Stimulated activated naive CD4-positive, alpha-beta T cell treated with Interleukin-2 at 50 U/mL for 16 hours (primary cell): ENCODE measurements at places on chromosomes 6 and 20.

DNA sequence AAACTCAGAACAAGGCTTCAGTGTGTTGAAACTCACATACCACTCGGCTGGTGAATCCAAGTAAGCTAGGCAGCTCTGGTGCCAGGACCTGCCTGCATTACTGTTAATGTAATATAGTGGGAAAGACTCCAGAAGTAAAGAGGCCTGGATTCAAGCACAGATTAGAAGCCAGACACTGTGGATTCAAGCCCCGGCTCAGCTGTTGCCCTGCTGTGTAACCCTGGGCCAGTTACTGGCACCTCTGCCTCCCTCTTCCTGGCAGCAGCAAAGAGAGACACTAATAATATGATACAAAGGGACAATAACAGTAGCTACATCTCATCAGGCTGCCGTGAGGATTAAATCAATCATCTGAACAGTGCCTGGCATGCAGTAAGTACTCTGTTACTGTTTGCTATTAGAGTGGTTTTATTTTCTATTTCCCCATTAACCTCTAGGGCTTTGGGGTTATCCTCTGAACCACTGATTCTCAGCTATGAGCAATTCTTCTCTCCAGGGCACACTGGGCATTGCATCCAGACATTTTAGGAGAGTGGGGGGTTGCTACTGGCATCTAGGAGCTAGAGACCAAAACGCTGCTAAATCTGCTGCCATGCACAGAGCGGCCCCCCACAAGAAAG is 92.9 kb downstream of the ZMYND8 start:
- no peak for DNase-seq

DNA sequence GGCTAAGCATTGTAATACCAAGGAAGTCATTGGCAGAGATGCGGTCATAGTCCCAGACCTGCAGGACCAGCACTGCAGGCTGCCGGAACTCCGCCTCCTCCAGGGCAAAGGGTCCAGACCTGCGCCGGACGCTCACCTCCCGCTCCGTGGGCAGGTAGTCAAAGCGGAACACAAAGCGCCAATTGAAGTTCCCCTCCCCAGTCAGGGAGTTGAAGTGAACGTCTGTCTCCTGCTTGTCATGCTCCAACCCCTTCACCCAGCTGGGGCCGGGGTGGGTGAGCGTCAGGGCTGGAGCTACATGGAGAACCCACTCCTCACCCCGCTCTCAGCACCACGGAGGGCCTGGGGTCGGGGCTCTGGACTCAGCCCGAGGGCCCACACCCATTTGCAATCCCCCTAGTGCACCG is 18.2 kb downstream of the ERGIC3 start:
- DNase-seq = no peak

DNA sequence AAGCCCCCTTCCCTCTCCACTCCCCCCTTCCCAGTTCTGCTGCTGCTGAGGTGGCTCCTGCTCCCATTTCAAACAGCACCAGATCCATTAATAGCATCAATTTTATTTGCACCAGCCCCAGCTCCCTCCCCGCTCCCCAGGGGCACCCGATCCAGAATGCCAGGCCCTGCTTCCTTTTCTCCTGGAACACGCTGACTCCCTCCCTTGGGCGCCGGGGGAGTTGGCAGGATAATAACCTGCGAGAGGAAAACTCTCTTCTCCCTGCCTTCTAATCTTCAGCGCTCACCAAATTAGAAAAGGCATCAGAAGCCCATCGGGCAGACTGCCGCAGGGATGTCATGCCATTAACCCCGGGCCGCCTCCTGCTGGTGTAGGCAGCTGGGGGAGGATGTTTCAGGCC is 77.8 kb downstream of the NCR2 start:
- DNase-seq = no peak

DNA sequence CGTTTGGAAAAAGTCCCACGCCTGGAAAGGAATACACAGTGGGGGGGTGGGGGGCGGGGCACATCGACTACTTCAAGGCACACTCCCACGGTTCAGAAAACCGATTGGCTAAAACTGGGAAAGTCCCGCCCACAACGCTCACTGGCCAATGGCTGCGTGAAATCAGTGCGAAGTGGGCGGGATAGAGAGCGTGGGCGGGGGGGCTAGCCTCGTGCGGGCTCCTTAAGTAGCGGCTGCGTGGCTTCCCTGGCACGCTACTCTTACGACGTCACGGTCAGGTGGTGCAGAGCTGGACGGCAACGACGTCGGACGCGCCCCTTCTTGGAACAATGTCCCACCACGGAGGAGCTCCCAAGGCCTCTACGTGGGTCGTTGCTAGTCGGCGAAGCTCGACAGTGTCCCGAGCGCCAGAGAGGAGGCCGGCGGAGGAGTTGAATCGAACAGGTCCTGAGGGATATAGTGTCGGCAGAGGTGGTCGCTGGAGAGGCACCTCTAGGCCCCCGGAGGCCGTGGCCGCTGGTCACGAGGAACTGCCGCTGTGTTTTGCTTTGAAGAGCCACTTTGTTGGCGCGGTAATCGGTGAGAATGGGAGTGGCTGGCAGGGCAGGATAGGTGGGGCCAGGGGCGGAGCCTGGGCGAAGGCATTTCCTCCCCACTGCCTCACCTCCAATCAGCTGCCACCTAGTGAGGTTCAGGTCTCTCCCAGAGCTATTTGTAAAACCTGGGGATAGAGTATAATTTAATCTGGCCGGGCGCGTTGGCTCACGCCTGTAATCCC is at the start of gene DDX43:
Gene DDX43 (plus strand): TSS at position 252 of the 778 bp plus-strand sequence. CDS start 78 bp downstream, at position 330.
- DNase-seq = peak; percentile 13

- DNase-seq = no peak
Measured at GRCh38 chr20:57176842-57177241, 89.6 kb downstream of the BMP7 start.
